ENCODE measurements at places on chromosomes 5 and 9.
A peak's percentile ranks its signal among the peaks of the same experiment; 100 is the strongest.

DNA sequence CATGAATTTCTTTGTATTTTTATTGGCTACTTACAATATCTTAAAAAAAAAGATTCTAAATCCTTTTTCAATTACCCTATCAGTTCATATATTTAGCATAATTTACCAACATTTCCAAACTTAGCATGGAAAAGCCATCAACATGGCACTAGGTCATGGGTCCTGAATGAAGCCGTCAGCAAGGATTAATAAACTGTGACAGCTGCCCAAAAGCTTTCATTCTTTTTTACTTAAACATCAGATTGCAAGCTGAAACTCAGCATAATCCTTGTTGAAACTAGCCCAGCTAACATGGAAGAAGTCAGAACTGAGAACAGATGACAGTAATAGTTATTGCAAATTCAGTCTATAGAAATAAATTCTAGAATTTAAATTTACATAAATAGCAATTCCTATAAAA is 209.8 kb downstream of the ADAMTS6 start:
- DNase-seq: no peak

DNA sequence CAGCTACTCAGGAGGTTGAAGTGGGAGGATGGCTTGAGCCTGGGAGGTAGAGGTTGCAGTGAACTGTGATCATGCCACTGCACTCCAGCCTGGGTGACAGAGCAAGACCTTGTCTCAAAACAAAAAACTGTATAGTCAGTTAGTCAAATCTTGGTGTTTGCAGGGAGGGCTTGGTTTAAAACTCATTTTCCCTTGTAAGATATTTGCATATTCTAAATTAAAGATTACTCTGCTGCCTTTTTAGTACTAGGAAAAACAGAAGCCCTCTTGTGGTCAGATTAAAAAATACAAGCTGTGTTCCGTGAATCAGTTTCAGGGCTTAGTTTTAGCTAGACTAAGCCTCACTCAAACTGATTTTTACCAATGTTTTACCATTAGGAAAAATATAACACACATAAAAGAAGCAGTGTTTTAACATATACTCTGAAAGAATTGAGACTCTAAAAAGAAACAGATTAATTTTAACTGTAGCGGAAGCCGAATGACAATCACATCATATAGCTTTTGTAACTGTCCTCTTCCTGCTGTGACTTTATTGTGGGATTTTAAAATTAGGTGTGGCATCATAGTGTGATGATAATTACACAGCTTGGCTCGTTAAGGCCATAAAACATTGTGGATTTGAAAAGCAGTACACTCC is 84.9 kb upstream of the BASP1 start:
- no peak for DNase-seq

- no peak for DNase-seq
Measured at GRCh38 chr9:27165670-27166069, 56.6 kb downstream of the TEK start.

DNA sequence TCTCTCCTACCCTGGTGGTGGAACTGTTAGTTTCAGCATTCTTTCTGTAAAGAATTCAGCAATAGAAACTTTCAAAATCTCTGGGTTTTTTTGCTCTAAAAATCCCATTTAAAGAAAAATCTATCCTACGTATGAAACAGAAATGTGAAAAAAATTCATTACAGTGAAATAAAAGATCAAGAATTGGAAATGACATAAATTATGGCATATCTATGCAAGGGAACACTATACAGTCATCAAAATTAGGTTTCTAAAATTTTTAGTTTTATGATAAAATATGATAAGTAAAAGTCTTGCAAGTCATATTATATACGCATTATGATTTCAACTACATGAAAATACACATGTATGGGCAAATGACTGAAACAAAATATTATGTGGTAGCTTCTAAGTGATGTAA is 342.6 kb downstream of the CETN3 start:
- DNase-seq: no peak

DNA sequence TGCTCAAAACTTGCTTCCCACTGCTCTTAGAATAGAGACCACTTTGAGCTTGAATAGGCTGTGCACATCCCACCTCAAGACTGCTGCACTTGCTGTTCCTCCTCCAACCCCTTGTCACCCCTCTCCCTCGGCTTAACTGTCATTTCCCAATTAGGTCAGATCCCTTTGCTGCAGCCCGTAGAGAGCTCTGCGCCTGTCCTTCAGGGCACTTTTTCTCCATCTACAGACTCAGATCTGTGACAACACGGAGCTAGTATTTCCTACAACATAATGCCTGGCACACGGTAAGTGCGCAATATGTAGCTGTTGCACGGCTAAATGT is 485 bp upstream of the HABP4 start:
- DNase-seq: no peak

DNA sequence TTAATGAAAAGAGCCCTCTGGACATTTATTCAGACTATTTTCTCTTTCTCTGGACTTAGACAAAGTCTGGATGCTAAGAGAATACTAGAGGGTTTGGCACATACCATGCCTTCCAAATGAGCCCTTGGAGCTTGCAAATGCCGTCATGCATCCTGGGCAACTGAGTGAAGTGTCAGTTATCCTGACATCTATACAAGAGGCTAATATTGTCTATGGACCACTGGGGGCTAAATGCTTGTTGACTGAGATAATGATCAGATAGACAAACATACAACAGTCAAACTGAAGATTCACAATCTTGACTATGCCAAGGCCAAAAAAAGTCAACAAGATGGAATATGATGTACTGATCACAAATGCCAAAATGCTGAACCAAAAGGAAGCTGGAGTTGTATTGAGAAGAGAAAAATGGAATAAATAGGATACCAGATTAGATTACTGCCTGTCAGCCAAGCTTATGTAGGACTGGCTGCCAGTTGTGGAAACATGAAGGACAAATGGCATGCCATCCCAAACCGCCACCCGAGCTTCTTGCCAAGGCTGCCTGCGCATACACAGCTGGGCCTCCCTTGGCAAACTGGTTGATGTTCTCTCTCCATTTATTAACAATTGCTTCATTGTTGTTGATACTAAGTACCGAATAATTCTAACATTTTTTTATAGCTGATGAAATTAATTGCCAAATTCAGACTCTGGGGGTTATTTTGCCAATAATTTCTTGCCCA is 240.1 kb upstream of the GRAMD2B start:
- DNase-seq: peak; percentile 15

GRCh38 chr9:125066839-125067619 is 76.3 kb downstream of the SCAI start:
- no peak for DNase-seq

DNA sequence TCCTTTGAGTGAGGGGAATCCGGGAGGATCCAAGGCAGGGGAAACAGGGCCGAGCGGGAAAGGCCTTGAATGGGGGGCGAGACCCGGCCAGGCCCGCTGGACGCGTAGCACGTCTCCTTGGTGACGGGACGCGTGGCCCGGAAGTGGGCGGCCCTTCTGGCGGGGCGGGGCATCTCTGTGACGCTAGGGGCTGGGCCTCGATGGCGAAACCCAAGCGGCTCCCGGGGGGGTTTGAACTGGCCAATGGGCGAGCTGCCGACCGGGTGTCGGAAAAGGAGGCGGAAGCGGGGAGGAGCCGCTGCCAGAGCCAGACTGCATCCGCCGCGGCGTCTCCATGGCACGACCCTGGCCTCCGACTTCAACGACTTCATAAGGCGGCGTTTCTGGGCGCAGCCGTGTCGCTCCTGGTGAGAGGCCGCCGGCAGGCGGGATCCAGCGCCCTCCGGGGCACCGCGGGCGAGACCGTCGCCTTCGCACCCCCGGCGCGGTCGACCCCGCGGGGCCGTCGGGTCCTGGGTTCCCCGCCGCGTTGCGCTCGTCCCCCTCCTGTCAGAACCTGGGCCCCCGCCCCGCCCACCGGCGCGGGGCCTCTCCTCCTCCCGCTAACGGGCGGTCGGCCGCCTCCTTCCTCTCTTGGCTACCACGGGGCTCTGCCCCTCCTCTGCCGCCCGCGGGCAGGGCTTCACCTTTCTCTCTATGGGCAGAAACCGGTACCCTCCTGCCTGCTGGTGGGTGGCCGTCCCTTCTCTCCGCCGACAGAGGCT is at the start of gene ODF2:
TSS of gene ODF2 (plus strand) at position 158 of the 764 bp plus-strand sequence. CDS start at position 244, 86 bp downstream.
- peak; percentile 92 for DNase-seq

DNA sequence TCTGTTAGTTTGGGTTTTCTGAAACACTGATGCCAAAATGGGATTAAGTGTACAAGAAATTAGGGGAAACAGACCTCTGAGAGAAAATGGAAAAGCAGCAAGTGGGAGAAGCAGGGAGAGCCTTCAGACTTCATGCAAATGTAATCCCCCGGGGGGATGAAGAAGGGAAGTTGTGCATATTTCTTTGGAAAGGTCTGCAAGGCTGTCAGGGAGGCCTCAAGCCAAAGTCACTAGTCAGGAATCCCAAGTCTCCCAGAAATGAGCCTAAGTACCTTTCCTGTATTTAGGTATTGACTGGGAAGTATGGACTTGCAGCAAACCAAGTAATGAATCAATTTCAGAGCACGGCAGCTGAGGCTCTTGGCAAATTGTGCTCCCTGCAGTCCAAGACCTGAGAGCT is 2.2 kb downstream of the FTMT start:
- no peak for DNase-seq

All from C1 segment of cervical spinal cord (tissue), 14 donors.